ENCODE measurements at places on chromosomes 11 and 22.

DNA sequence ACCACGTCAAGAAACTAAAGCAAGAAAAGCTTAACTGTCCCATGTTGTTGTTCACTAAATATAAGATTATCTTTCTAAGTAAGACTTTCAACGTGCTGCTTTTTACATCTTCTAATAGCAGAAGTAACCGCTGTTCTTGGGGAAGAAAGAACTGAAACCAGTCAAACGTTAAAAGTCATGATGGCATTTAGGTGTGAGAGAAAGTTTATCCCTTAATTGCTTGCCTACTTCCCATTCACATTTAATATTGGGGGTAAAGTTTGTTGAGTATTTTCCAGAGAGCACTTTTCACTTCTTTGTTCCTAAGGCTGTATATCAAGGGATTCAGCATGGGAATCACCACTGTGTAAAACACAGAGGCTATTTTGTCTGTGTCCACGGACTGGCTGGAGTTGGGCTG lies 970 bp downstream of the OR5B21 start:
- no peak for DNase-seq

- DNase-seq = no peak
Observed at GRCh38 chr11:61150706-61151544, 10.3 kb downstream of the VPS37C start.

- DNase-seq = no peak
Observed at GRCh38 chr22:19905347-19906276, 36.0 kb upstream of the COMT start.

DNA sequence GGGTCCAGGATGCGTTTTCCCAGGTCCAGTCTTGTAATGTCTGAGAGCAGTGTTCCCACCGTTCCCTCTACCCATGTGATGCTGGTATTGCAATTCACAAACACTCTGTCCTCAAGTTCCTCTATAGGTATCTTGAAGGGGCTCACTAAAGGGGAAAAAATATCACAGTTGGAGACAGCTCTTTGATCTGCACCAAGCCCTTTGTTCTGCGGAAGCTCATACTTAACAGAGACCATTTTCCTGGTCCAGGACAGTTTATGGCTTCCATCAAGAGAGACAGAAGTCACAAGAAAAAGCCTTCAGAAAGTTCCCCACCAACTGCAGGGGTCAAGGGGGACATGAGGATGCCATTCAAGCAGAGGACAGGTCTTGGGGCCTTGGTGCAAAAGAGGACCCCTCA lies 2.1 kb downstream of the CD3D start:
- no peak for DNase-seq

DNA sequence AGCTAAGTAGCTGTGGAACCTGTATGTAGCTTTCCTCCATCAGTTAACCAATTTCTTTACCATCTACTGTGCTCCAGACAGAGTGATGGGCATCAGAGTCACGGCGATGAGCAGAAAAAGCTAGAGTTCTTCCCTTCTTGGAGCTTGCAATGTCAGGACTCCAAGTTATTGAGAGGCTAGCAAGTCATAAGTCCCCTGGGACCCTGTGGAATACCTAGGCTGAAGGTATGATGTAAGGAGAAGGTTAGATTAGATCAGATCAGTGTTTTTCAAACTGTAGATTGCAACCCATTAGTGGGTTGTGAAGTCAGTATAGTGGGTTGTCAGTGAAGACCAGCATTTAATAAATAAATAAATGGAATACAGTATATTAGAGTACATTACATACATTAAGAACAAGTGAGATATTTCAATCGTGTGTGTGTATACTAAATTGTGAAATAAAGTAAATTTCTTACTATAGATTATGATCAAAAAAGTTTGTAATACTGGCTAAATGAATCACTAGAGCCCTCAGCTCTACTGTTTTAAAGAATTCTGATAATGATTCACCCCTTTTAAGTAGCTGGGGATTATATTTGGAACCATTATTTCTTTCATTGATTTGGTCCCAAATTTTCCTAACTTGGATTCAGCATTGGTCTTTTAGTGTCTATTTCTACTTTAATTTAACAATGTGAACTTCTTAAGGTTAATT lies 52.3 kb downstream of the RASSF10 start:
- no peak for DNase-seq

GRCh38 chr11:44767421-44767820 lies 40.7 kb downstream of the TSPAN18 start:
- DNase-seq = no peak

DNA sequence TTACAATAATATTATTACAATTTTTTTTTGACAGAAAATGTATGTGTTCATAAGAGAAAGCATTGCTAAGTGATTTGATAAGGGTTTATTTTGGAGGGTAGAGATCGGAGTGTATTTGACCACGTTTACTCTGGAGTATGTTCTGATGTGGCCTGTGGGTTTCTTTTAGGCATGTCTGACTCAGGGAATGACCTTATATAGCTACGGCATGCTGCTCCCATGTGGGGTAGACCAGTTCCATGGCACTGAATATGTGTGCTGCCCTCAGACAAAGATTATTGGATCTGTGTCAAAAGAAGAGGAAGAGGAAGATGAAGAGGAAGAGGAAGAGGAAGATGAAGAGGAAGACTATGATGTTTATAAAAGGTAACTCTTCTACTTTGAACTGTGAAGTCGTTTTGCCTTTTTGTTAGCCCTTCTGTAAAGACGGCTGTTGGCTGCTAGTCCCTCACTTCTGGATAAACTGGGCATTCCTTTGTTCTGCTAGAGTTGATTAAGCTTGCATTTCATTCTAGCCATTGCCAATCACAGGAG lies 38.1 kb upstream of the ST14 start:
- DNase-seq = peak; percentile 26

GRCh38 chr11:109697140-109697843 lies 275.3 kb downstream of the C11orf87 start:
- DNase-seq = peak; percentile 69

DNA sequence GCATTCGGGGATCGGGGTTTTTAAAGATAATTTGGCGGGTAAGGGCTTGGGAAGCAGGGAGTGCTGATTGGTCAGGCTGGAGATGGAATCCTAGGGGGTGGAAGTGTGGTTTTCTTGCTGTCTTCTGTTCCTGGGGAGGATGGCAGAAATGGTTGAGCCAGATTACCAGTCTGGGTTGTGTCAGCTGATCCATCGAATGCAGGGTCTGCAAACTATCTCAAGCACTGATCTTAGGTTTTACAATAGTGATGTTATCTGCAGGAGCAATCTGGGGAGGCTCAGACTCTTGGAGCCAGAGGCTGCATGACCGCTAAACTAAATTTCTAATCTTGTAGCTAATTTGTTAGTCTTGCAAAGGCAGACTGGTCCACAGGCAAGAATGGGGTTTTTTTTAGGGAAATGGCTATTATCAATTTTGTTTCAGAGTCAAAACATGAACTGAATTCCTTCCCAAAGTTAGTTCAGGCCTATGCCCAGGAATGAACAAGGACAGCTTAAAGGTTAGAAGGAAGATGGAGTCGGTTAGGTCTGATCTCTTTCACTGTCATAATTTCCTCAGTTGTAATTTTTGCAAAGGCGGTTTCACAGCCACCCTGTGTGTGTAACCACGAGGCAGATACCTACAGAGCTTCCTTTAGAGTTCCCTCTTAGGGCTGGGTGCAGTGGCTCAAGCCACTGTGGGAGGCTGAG lies 10.2 kb downstream of the SCGB1A1 start:
- DNase-seq = no peak

DNA sequence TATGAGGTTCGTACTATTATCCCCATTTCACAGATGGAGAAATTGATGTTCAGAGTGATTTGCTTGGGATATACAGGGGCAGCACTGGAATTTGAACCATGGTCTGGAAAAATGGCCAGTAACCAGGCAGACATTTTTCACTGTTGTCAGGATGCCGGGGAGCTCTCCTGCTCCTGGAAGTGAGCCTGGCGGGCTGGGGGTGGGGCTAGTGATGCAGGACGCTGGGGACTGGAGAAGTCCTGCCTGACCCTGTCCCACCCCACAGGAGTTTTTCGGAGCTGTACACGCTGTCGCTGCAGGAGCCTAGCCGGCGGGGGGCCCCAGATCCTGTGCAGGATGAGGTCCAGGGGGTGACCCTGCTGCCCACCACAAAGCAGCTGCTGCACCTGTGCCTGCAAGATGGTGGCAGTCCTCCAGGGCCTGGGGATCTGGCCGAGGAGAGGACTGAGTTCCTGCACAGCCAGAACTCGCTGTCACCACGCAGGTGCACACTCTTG lies 11.1 kb downstream of the SIPA1 start:
- no peak for DNase-seq

DNA sequence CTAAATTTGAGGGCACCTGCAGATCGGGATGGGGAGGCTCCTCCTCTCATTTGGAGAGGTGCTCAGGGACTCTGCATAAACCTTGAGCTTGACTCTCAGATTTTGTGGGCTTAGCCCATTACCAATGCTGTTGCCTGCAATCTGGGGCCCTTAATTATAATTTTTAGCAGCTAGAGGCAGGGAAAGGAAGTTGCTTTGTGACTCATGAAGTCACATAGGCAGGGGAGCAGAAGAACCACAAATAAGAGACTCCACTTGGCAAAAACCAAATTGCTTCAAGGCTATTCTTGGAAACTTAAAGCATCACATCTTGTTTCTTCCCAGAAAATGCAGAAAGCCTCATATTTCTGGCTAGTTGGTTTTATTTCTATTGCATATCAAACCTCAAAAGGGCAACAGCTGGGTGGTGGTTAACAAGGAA lies 46.9 kb downstream of the MICAL2 start:
- DNase-seq = no peak

All from MCF 10A (cell line).